ENCODE measurements at places on chromosomes 6 and 20. TPM values are rescaled to one million over a fixed set of nuclear protein-coding genes. Genes with fewer than 3 reads are reported as not detected.

The CDK19 gene
- 14.6 TPM for total RNA-seq

The C6orf141 gene
- not detected for total RNA-seq

The IRF4 gene
- 57.8 TPM for total RNA-seq

The TCP11 gene
- not detected for total RNA-seq

The RCAN2 gene
- 7.0 TPM for total RNA-seq

The CSTF1 gene
- 4.8 TPM for total RNA-seq

All from Peyer's patch (tissue), 4 donors.